Activated CD8-positive, alpha-beta memory T cell treated with anti-CD3 and anti-CD28 coated beads for 4 hours (primary cell): ENCODE measurements at places on chromosomes 1 and 21.

DNA sequence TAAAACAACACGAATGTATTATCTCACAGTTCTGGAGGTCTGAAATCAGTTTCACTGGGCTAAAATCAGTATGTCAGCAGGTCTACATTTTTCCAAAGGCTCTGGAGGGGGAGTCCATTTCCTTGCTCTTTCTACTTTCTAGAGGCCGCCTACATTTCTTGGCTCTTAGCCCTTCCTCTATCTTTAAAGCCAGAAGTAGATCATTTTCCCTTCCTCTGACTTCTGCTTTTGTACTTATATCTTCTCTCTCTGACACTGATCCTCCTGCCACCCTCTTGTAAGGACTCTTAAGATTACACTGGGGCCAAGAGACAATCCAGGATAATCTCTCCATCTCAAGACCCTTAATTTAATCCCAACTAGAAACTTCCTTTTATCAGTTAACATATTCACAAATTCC lies 41.4 kb downstream of the MSH4 start:
- DNase-seq, result no peak

DNA sequence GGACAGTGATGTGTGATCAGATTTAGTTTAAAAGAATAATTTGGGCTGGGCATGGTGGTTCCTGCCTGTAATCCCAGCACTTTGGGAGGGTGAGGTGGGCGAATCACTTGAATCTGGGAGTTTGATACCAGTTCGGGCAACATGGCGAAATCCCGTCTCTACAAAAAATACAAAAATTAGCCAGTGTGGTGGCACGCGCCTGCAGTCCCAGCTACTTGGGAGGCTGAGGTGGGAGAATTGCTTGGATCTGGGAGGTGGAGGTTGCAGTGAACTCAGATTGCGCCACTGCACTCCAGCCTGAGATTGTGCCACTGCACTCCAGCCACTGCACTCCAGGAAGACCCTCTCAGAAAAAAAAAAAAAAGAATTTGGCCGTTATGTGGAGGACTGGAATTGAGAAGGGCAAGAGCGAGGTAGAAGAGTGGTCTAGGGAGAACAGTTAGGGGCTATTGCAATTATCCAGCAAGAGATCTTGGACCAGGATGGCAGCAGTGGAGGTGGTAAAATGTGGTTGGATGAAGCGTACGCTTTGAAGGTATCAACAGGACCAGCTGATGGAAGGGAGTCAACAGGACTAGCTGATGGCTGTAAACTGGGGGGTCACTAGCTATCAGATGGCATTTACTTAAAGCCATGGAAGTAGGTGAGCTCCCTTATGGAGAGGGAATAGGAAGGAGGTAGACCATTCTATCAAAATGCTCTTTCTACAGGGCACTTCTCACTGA lies 9.6 kb downstream of the BTBD19 start:
- DNase-seq, result no peak

GRCh38 chr1:212628813-212629415 lies 20.4 kb downstream of the ATF3 start:
- DNase-seq, result no peak

- DNase-seq, result no peak
These were observed 29.9 kb downstream of the TMCO1 start for GRCh38 chr1:165738794-165739193.

GRCh38 chr1:236247286-236247685 lies 34.5 kb downstream of the ERO1B start:
- DNase-seq, result no peak

DNA sequence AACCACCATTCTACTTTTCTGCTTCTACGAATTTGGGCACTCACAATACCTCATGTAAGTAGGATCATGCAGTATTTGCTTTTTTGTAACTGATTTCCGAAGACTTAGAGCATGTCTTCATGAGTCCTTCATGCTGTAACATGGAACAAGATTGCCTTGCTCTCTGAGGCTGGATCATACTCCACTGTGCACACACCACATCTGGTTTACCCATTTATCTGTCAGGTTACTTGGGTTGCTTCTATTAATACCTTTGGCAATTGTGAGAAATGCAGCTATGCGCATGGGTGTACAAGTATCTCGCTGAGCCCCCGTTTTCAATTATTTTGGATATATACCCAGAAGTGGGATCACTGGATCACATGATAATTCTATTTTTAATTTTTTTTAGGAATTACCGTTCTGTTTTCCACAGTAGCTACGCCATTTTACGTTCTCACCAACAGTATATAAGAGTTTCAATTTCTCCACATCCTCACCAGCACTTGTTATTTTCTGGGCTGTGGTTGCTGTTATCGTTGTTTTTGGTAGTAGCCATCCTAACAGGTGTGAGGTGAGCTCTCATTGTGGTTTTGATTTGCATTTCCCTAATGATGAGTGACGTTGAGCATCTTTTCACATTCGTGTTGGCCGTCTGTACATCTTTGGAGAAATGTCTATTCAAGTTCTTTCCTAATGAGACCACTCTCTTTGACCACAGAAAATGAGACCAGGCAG lies 10.7 kb upstream of the SLC2A5 start:
- DNase-seq, result no peak

- no peak for DNase-seq
These were observed 1.7 kb downstream of the OSCP1 start for GRCh38 chr1:36448530-36449056.

DNA sequence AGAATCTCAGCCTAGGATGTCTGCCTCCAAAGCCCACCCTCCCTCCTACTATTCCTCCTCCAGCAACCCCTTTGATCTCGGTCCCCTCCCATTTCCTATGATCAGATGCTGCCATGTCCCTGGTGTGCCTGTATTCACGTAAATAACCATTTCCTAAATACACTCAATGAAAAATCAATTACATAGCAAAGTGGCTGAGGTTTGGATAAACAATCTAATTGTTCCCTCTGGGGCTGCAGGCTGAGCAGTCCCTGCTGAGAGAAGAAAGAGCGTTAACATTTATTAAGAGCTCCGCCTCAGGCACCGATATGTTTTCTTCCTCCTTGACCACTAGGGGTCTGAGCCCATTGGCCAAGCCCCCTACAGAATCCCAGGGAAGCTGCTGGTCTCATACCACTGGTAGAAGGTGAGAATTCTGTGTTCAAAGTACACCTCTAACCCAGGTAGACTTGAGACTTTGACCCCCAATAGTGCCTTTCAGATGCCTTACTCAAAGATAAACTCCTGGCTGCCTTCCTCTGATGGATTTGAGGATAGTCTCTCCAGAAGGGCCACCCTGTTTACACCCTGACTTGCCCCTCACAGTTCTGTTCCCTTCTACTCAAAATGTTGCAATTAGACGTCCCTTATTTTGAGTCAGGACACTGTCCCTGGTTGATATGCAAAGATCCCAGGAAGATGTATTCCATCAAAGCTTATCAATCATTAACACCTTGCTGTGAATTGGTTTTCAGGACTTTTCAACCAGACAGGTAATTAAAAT lies 33.9 kb upstream of the CAMK1G start:
- no peak for DNase-seq

- DNase-seq, result no peak
These were observed at the start of gene HAPLN2 for GRCh38 chr1:156618853-156619581. Gene HAPLN2 (plus strand): TSS chr1:156619415. CDS start chr1:156623491, 4,076 bp downstream.

GRCh38 chr1:76093522-76094312 lies 19.2 kb downstream of the ST6GALNAC3 start:
- no peak for DNase-seq

DNA sequence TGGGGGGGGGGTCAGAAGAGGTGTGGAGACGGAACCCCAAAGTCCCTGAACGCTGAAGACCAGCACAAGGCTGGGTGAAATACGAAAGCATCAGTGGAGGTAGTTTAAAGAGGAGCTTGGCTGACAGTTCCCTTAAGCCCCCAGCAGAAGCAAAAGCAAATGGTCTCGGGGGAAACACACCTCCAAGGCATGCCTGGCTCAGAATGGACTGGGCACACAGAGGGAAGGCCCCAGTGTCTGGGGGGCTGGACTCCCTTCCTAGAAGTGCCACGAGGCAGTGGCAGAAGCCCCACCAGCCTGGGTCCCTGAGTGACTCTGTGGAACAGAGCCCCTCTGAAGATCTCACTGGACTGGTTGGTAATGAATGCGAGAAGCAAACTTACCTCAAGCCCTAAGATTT lies 43.9 kb downstream of the UBE2G2 start:
- no peak for DNase-seq

DNA sequence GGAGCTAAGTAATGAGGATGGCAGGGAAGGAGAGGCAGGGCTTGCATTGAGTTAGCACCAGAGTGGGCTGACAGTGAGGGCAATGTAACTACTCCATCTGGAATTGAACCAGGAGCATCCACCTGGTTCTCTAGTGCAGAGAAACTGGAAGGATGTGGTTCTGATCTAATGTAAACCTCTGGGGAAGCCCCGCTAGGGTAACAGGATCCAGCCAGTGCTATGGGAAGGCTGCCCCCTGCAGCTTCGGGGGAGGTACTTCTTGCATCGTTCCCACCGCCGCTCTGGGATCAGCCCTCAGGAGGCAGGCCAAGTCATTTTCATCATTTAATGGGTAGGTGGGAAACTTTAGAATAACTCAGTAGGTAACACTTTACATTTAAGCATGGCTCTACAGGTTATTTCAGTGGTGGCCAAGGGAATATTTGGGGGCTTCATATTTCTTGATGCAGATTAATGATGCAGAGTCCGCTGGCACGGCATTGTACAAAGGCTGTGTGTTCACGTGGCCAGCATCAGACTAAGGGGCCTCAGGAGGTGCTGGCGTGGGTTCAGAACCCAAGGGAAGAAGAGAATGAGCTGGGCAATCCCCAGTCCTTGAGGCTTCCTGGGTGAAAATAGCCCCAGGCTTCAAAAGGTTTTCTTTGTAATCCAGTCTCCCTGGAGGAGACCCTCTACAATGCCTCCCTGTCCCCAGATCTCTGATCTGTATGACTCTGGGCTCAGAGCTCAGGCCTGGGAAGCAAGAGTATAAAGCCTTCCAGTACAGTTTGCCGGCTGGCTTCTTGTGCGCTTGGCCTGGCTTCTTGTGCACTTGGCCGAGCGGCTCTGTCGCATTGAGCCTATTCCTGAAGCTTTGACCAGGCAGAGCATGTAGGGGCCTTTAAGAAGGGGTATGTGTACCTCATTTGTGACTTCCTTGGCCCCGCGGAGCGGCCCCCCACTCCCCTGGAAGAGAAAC lies 26.4 kb upstream of the KAZN start:
- no peak for DNase-seq

GRCh38 chr1:101474039-101474665 lies 237.3 kb downstream of the S1PR1 start:
- no peak for DNase-seq

DNA sequence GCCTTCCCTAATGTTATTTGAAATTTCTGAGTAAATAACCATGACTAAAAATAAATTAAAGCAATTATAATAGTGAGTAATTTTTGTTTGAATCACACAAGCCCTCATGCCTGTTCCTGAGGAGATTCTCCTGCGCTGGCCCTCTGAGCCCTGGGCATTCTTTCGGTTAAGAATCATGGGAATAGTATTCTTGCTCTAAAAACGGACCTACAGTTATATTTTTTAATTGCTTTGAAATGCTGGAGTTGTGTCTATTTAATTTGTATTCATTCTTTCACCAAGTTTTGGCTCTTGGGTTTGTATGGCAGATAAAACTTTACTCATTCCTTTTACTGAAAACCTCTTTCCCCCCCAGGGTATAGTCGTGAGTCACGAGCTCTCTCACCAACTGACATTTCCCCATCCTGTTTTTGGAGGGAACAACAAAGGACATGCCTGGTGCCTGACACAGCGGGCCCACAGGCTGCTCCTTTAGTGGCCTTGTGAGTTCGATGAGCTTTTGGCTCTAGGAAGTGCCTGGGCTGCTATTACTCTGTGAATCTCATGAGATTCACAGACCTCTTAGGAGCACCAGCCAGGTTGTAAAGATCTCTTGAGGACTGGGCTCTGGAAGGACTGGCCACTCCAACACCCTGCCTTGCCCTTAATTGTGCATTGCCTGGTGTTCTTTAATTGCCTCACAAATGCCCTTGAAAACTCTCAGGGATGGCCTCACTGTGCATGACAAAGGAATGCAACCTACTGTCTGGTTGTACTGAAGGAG lies 58.6 kb downstream of the DDR2 start:
- DNase-seq, result no peak

- no peak for DNase-seq
These were observed 60.0 kb upstream of the ROR1 start for GRCh38 chr1:63713627-63714481.

DNA sequence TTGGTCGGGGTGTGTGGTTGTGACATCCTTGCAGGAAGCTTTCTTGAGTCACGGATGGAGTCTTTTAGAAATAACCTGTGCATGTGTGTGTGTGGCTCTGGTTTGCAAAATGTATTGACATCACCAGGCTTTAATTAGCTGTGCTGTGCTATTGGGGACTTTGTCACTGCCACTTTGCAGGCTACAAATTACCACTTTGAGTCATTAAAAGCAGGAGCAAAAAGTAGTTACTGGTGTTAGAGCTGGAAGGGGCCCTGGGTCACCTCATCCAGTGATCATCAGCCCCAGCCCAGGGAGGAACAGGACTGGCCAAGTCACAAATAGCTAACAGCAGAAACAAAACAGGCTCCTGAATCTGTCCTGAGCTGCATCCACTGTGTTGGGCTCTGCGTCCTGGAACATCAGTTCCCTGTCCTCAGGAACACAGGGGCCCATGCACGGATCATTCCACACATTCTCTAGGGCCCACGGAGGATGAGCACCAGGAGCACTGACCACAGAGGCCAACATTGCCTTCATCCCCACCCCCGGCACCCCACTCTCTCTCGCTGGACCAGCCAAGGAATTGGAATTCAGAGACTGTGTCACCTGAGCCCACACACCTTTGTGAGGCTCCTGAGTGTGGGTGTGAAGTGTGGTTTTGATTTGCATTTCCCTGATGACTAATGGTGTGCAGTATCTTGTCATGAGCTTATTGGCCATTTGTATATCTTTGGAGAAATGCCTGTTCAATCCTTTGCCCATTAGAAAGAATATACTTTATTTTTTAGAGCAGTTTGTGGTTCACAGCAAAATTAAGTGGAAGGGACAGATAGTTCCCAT lies 280.1 kb upstream of the C1orf174 start:
- DNase-seq, result no peak
